ENCODE measurements at places on chromosomes 12 and 14. TPM values are rescaled to one million over a fixed set of nuclear protein-coding genes. Genes with fewer than 3 reads are reported as not detected.

PTPN6 gene
- total RNA-seq: 12.6 TPM

SLC39A5 gene
- total RNA-seq: not detected

MSRB3 gene
- total RNA-seq: 24.1 TPM

GPR132 gene
- total RNA-seq: 0.65 TPM

KRT1 gene
- not detected for total RNA-seq

KRT82 gene
- total RNA-seq: not detected

AKAP6 gene
- total RNA-seq: 0.51 TPM

RNU4-1 gene
- total RNA-seq: not detected

RNASE3 gene
- total RNA-seq: not detected

CD163L1 gene
- 0.28 TPM for total RNA-seq

CPNE8 gene
- total RNA-seq: 10.7 TPM

NRXN3 gene
- total RNA-seq: 0.75 TPM

All from A549 treated with CORT108297 at 1 μM for 4 hours (cell line).